H1 (cell line): ENCODE measurements at places on chromosomes 7 and 10.
A peak's percentile ranks its signal among the peaks of the same experiment; 100 is the strongest.

DNA sequence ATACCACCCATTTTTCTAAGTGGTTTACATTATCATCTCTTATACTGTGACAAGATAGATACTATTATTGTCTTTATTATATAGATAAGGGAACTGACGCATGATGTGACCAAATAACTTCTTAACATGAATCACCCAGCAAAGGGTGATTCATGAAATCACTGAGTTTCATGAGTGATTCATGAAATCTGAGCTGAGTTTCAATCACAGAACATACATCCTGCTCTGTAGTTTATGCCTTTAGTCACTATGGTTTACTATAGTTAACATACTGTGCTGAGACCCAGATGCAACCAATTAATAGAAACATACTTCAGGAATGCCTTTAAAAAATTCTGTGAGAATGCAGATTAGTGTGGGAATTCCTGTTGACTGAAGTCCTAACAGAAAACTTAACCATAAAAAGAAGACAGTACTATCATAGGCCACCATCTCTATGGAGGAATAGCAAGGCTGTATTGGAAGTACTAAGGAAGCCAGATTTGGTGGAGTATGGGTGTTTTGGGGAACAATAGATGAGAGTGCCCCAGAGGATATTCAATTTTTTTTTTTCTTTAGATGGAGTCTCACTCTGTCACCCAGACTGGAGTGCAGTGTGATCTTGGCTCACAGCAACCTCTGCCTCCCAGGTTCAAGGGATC is 43.1 kb upstream of the SEMA3A start:
- DNase-seq, result no peak

- DNase-seq, result peak; percentile 3
Measured at GRCh38 chr10:23826421-23826820, 382.5 kb upstream of the KIAA1217 start.

DNA sequence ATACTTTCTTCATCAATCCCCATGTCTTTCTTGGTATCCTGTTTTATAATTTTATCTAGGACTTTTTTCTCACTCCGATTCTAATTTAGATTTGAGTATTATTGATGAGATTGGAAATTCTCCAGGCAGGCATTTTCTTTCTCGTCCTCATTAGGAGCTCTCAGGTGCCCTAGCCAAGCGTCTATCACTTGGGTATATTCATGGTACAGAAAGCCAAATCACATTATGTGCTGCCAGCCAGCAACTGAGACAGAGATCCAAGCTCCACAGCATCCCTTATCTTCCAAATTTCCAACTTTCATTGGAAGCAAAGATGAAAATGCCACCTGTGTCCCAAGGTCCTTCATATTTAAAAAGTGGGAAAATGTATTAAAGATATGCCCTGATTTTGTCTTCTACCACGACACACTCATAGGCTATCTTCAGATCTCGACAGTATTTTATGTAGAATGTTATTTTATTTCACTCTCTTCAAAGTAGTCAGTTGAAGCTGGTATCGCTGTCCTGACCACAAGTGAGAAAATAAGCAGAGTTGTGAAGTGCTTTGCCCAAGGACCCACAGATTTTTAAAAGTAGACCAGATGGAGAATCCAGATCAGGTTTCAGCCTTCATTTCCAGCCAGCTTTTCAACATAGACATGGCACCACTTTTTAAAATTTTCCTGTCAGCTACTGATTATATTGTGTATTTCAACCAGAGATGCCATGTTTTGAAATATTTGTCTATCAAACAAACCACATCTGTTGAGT is 773.4 kb downstream of the CNTNAP2 start:
- DNase-seq, result no peak

- no peak for DNase-seq
Measured at GRCh38 chr7:81791568-81792518, 22.0 kb upstream of the HGF start.

GRCh38 chr7:117323305-117323850 is 520 bp upstream of the WNT2 start:
- DNase-seq, result peak; percentile 56

DNA sequence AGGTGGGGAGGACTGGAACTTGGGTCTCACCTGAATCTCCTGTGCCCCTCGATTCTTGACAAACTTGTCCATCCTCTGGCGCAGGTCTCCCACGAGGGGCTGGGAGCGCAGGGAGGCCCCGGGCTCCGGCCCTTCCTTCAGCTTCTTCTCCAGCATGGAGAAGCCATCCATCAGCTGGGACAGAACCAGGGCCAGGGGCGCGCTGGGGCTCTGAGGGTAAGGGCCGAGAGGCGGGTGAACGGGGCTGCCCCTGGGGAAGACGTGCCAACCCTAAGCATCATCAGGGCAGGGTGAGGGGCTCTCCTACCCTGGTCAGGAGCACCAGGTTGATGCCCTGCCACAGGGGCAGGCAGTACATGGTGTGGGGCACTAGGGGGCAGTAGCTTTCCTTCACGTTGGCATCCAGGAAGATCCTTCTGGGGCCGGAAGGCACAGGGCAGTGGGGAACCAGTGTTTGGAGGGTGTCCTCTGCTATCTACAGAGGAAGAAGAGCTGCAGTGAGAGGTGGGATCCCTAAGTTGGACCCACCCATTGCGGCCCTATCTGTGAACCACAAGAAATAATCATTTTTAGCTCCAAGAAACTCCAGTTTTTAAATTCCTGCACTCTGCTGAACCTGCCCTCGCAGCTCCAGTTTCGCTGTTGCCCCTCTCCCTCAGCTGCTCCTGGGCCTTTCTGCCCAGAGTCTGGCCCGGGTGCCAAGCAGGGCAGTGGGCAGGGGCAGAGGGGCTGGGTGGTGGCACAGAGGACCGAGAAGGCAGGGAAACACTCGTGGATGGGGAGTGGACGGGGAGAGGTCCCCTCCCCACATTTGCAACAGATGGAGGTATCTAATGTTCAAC is 10.8 kb upstream of the PYROXD2 start:
- DNase-seq, result no peak

DNA sequence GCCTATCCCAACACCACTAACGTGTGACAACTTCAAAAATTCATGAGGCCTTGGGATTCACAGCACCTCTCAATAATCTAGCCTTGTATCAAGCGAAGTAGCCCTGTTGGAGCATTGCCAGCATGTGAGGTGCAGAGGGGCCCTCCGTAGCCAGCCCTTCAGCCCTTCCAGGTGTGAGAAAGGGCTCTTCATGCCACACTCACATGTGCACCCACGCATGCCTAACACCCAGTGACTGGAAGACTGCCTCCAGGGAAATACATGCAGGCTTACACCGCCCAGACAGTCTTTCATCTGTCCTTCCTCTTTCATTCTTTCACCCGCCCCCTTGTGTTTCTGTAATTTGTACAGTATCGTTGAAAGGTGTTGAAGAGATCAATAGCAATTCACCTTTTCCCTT is 26.1 kb downstream of the LRRC4 start:
- no peak for DNase-seq

- no peak for DNase-seq
Measured at GRCh38 chr7:60706-61105, 131.7 kb upstream of the FAM20C start.

GRCh38 chr10:84706875-84707274 is 378.5 kb downstream of the CCSER2 start:
- DNase-seq, result no peak

DNA sequence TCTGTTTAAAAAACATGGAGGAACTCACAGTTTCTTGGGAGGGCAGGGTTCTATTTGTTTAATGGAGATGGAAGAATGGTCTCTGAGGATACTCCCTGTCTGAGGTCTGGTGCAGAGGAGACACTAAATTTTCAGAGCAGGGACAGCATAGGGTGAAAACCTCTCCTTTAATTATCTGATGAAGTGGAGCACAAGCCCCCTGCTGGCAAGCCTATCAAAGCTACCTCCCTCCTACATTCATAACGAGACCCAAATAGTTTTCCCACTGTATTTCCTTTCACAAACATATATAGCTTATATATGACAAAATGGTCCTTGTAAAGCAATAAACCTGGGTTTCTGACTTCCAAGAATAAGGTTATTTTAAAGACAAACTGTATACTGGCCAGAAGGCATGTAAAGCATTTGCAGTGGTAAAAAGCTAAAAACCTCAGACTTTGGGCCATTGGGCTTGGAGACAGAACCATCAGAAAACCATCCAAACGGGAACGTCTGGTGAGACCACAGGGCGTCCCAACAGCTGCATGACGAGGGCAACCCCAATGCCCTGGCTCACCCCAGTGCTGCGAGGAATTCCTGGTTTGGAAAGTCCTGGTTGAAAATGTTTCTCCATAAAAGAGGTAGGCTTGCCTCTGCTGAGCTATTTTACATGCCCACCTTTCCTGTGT is 201.3 kb downstream of the FANK1 start:
- no peak for DNase-seq

DNA sequence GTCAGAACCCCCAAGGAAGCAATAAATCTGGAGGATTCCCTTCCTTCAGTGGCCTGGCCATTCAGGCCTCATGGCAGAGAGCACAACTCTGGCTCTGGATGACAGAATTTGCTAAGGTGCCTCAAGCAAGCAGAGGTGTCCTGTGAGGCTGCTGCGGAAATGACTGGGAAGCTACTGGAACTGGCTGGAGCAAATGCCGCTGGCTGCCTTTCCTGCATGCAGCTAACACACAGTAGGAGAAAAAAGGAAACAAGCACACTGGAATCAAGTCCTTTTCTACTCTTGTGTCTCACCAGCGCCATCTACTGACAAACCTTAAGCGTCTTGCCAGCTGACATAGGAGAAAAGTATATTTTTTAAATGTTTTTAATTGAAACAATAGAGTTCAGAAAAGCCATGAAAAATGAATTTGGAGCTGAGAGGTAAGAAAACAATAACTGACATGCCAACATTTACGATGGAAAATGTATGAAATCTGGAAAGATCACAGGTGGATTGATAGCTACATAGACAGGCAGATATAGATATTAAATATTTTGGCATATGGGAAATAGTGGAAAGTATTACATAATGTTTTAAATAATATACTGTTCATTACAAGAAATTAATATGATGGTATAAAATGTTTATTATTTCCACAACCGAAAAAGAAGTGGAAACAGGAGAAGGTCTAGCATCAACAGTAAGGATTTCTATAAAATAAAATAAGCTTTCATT is 951.6 kb downstream of the ANKRD7 start:
- DNase-seq, result peak; percentile 82

GRCh38 chr10:80588546-80588945 is 50.8 kb downstream of the SH2D4B start:
- DNase-seq, result no peak

DNA sequence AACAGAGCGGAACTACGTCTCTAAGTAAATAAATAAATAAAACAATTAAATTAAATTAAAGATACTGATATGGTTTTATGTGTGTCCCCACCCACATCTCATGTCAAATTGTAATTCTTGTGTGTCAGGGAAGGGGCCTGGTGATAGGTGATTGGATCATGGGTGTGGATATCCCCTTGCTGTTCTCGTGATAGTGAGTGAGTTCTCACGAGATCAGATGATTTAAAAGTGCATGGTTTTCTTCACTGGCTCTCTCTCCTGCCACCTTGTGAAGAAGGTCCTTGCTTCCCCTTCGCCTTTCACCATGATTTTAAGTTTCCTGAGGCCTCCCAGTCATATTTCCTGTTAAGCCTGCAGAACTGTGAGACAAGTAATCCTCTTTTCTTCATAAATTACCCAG is 29.0 kb upstream of the OGDHL start:
- no peak for DNase-seq

GRCh38 chr10:71731791-71732190 is 12.2 kb upstream of the C10orf105 start:
- DNase-seq, result no peak

DNA sequence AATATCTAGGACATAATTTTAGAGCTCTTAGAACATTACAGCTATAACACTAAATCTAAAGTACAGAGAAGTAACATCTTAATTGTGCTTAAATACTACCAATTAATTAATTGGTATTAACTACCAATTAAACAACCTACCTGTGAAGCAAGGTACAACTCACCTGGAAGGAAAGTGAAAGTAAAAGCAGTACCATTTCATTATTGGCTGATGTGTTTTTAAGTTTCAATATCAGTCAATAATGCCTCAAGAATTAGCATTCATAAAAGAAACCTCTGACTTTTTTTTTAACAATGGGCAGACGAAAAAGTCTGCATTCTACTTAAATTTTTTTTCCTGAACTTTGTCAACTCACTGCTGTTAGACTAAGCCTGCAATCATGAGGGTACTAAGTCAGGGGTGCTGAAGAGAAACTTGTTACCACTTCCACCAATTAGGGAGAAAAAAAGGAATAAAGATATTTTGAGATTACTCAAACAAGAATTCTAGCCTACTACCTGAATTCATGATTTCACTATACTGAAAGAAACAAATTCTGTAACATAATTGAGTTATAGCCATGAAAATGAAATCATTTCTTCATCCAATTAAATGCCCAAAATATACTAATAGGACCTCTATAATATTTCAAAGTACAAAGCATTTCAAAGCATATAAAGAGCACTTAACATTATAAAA is 19.9 kb downstream of the UPF2 start:
- no peak for DNase-seq

GRCh38 chr10:18583575-18584270 is 67.7 kb downstream of the NSUN6 start:
- DNase-seq, result no peak

DNA sequence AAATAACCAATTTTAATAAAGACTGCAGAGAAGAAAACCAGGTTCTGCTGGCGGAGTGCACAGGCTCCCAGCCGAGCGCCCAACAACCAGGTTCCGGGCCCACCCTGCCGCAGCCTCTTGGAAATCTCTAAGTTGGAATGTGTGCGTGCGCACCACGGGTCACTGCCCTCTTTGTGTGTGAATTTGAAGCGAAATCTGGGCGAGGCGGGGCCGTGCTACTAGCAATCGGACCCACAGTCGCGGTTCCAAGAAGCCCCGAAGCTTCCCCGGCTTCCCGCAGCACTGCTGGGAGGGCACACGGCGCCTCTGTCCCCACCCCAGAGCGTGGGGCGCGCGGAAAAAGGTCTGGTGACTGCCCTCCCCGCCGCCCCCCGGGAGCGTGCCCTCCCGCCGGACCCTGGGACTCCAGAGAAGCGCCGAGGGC is 666 bp upstream of the MAP3K8 start:
- DNase-seq, result no peak

GRCh38 chr7:30866939-30867338 is 44.7 kb upstream of the AQP1 start:
- DNase-seq, result no peak

- DNase-seq, result no peak
Measured at GRCh38 chr7:82477733-82478515, 34.3 kb upstream of the CACNA2D1 start.

DNA sequence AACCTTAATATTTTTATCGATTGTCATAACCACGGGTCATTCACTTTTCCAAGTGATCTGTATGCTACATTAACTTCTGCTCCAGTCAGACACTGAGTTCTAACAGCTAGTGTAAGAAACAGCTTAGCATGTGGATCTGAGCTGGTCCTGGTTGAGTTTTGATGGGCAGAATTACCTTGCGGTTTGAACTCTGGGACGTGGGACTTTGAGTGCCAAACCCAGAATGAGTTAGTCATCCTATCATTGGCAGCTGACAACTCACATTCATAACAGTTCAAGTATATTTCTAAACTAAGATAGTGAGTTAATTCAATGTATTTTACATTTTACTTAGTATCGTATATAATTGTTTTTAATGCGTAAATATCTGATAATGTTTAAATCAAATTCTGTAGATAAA is 43.2 kb downstream of the C7orf33 start:
- no peak for DNase-seq
